ENCODE measurements at places on chromosomes 1 and 21. TPM values are rescaled to one million over a fixed set of nuclear protein-coding genes. Genes with fewer than 3 reads are reported as not detected.

NKAIN1 gene
- 1.3 TPM for total RNA-seq

S100A14 gene
- total RNA-seq = 0.55 TPM

KCNA3 gene
- total RNA-seq = not detected

LRRC39 gene
- 0.20 TPM for total RNA-seq

PLEKHA6 gene
- 21.5 TPM for total RNA-seq

HORMAD1 gene
- 7.7 TPM for total RNA-seq

S100A9 gene
- total RNA-seq = 1.1 TPM
